ENCODE measurements at places on chromosomes 3 and 15.

GRCh38 chr3:143252931-143253330 is 133.4 kb downstream of the CHST2 start:
- no peak for DNase-seq

DNA sequence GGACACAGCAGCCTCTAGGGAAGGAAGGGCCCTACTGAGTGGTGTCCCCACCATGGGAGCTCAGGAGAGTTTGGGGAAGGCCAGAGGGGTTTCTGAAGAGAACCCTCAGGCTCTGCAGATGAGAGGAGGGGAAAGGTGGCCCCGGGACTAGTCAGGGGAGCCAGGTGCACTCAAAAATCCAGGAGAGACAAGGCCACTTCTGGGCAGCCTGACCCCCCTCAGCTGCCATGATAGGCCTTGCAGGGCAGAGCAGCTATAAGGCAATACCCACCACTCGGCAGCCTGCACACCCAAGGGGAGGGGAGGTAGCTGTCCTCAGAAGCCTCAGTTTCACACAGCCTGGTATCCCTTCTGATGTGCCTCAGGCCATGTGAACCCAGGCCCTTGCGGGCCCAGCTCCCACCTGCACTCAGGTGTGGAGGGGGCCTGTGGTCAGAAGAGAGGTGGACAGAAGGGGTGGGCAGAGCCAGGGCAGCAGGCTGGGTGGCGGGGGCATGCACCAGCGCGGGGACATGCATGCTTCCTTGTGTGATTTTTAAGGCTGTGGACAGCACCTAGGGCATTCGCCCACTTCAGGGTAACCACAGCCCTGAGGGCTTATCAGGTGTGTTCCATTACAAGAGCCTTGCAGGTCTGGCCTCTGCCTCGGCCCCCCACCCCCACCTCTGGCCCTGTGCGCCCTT is 34.6 kb downstream of the SRPRB start:
- DNase-seq, result no peak

GRCh38 chr3:64625381-64625780 is 62.4 kb downstream of the ADAMTS9 start:
- no peak for DNase-seq

GRCh38 chr3:33877187-33877586 is 78.8 kb downstream of the PDCD6IP start:
- no peak for DNase-seq

DNA sequence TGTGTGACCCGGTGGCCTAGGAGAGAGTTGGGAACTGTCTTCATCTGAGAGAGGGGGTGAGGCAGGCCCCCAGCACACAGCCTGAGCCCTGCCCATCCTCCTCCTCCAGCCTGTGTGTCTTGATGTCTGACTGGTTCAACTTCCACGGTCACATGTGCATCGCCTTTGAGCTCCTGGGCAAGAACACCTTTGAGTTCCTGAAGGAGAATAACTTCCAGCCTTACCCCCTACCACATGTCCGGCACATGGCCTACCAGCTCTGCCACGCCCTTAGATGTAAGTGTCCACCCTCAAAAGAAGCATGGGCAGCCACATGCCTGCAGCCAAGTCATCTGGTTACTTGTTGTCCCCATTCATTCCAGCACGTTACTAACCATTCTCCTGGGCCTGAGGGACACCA is 10.1 kb downstream of the CLK3 start:
- DNase-seq, result no peak

DNA sequence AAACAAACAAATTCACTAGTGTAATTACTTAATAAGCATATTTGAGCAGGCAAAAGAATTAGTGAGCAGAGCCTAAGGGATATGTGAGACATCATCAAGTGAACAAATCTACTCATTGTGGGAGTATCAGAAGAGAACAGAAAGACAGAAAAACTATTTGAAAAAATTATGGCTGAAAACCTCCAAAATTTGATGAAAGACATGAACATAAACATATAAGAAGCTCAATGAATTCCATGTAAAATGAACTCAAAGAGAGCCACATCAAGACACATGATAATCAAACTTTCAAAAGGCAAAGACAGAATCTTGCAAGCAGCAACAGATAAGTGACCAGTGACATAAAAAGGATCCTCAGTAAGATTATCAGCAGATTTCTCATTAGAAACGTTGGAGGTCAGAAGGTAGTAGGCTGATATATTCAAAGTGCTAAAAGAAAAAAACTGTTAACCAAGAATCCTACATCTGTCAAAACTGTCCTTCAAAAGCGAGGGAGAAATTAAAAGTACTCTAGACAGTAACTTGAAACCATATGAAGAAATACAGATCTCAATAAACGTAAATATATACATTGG is 83.0 kb upstream of the UBP1 start:
- DNase-seq, result no peak

- no peak for DNase-seq
Measured at GRCh38 chr15:30958219-30958618, 33.2 kb downstream of the MTMR10 start.

GRCh38 chr3:29759411-29760225 is 478.7 kb downstream of the RBMS3 start:
- no peak for DNase-seq

Measured in T-helper 1 cell (primary cell).